ENCODE measurements at places on chromosomes 4 and X. TPM values are rescaled to one million over a fixed set of nuclear protein-coding genes. Genes with fewer than 3 reads are reported as not detected.

The ALPK1 gene
- polyA plus RNA-seq = 20.7 TPM

The REELD1 gene
- polyA plus RNA-seq = 0.29 TPM

The SFRP2 gene
- polyA plus RNA-seq = 9.8 TPM

The MTMR8 gene
- 1.4 TPM for polyA plus RNA-seq

The DDX53 gene
- polyA plus RNA-seq = not detected

The NAT8L gene
- 4.3 TPM for polyA plus RNA-seq

DNA sequence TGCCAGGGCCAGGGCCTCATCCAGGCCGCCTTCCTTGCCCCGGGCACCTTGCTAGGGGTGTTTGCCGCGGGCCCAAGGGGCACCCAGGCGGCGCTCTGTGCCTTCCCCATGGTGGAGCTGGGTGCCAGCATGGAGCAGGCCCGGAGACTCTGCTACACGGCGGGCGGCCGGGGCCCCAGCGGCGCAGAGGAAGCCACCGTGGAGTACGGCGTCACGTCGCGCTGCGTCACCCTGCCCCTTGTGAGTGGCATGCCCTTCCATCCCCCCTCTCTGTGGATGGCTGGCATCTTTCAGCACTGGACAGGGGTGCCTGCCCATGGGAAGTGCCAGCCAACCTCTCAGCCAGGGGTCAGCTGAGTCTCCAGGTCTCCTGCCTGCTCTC is 3.6 kb downstream of the PLXNB3 start:
- no peak for DNase-seq

DNA sequence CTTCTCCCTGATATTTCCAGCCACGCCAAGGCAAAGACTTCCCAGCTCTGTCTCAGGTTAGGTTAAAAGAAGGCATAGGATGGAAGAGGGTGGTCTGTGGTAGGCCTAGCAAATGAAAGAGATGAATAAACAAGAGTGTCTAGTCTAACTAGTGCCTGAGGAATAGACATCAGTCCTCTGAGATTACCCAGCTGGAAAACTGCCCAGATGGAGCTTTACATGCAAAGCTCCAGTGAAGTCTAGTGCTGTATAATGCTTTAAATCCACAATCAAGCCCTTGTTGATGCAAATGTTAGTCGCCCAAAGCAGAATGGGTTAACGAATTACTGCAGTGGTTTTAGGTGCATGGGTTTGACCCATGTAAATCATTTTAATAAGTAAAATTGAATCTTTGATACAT is 24.8 kb upstream of the GUCY1B1 start:
- DNase-seq = peak; percentile 20

DNA sequence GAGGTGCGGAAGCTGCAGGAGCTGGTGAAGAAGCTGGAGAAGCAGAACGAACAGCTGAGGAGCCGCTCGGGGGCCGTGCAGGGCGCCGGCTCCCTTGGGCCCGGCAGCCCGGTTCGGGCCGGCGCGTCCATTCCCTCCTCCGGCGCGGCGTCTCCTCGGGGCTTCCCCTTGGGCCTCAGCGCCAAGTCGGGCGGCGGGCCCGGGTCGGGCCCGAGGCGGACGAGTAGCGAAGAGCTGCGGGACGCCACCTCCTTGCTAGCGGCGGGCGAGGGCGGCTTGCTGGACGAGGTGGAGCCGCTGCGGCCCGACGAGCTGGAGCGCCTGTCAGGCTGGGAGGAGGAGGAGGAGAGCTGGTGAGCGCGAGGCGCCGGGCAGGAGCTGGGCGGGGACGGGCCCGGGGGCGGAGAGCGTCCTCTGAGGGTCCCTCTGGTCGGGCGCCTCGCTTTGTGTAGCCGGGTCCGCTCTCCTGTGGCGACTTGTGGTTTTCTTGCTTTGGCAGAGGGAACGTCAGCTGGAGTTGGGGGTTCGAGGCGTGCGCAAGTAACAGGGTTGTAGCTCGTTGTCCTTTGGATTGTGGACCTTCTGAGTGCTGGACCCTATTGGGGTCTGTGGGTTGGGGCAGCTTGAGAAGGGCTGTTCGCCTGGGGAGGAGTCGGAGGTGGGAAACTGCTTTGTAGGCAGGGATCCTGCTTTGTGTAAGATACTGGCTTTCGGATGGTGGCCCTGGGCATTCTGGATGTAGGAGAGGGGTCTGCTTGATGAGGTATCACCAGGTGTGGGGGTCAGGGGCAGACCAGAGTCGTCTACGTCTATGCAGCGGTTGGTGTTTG is 662 bp downstream of the SLAIN2 start:
- peak; percentile 64 for DNase-seq

DNA sequence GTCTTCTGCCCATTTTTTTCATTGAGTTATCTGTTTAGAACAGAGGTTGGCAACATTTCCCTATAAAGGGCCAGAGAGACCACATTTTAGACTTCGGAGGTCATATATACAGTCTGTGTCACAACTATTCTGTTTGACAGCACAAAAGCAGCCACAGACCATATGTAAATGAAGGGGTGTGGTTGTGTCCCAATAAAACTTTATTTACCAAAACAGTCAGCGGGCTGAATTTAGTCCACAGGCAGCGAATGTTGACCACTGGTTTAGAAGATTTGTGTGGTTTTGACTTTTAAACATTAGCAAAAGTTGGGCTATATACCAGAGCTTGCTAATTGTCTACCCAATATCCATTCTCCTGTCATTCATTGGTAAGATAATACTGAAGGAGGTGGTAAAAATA is 150.8 kb downstream of the AMELX start:
- DNase-seq = no peak

- no peak for DNase-seq
Measured at GRCh38 chrX:137982472-137983172, 416.7 kb downstream of the ZIC3 start.

DNA sequence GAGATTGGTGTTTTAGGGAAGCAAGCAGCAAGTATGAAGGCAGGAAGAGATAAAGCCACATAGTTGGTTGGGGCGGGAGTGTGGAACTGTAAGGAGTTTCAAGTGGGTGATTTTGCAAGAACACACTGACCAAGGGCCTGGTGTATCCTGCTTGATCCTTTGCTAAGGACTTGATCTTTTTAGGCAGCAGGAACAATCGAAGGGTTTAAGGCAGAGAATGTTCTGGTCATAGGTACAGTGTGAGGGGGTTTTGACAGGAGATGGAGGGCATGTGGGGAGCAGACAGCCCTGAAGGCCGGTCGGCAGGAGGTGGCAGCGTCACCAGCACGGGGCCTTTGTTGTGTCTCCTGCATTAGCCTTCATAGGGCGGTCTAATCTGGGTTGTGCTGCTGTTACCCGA is 54.7 kb downstream of the FAM193A start:
- no peak for DNase-seq

DNA sequence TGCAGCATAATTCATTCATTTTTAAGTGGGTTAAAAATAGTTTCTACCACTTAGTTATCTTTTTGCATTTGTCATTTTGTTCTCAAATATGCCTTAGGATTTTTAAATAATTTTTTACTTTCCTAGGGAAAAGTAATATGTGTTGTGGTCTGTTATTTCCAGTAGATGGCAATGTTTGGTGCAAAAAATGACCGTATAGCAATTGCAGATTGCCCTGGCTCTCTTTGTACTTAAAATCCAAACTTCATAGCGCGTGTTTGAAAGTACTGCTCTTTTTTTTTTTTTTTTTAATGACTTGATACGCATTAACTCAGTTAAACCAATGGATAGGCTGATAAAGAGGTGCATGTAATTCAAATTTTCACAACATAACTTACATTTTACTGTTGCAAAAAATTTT is 74.4 kb upstream of the RBMX start:
- peak; percentile 20 for DNase-seq

DNA sequence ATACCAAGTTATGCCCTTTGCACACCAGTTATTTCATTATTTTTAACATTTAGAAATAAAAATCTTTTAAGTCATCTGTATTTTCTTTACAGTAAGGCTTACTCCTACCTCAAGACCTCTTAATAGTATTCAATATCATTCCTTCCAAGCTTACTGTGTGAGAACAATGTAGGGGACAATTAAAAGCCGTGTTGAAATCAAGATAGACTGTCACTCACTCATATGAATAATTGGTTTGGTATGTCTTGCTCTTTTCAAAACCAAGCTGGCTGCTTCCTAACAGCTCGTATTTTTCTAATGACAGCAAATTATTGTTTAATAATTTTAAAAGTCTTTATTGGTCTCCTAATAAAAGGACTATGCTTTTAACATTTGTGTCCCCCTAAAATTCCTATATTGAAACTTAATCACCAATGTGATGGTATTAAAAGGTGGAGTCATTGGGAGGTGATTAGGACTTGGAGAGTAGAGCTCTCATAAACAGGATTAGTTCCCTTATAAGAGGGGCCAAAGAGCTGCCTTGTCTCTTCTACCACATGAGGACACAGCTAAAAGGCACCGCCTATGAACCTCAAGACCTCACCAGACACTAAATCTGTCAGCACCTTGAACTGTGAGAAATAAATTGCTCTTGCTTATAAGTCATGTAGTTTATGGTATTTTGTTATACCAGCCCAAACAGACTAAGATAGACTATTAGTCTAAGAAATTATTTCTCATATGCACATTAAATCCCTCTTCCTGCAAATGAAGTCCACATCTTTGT is 4.1 kb downstream of the ABCB7 start:
- no peak for DNase-seq

- DNase-seq = no peak
Measured at GRCh38 chrX:153744210-153745066, 19.6 kb upstream of the PLXNB3 start.

DNA sequence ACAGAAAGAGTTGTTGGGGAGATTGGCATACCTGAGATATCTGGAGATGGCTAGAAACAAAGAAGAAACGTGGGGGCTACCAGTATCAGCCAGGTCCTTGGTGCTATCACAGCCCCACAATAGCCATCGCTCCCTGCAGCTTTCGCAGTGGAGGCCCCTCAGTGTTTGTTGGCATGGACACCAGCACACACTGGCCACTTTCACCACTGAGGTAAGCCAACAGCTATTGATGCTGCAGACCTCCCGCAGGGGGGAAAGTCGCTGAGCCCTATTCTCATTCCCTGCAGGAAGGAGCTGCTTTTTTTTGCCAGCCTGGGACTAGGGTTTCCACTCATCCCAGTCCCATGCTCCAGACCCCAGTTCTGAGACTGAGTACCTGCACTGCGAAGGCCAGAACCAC is 879.2 kb upstream of the IGFBP7 start:
- no peak for DNase-seq

Data from right lung (tissue), 10 donors.